GF-D8 (cell line): ENCODE measurements at places on chromosomes 2 and 18.

- no peak for DNase-seq
Observed at GRCh38 chr2:38537937-38538525, 64.7 kb downstream of the HNRNPLL start.

- no peak for DNase-seq
Observed at GRCh38 chr2:141186413-141187074, 944.3 kb downstream of the LRP1B start.

- DNase-seq: no peak
Observed at GRCh38 chr18:49863769-49864621, 50.7 kb upstream of the ACAA2 start.

- no peak for DNase-seq
Observed at GRCh38 chr2:231960810-231961348, 634 bp upstream of the DIS3L2 start.

DNA sequence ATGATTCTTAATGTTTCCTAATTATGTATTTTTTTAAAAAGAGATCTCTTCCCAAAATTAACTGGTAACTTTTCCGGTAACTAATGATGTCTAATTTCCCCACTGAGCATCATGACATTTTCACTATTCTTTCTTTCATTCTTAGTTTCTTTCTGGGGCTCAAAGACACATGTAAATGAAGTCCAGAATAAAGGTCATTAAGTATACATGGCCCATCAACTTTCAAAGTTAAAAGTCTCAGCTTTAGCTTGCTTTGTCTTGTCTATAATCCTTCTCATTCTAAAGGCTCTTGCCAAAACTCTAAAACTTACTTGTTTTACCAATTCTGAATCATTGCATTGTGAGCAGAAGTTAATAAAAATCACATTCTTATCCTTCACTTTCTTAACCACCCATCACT lies 53.6 kb downstream of the ASXL2 start:
- no peak for DNase-seq
